ENCODE measurements at places on chromosomes 6 and 20.

DNA sequence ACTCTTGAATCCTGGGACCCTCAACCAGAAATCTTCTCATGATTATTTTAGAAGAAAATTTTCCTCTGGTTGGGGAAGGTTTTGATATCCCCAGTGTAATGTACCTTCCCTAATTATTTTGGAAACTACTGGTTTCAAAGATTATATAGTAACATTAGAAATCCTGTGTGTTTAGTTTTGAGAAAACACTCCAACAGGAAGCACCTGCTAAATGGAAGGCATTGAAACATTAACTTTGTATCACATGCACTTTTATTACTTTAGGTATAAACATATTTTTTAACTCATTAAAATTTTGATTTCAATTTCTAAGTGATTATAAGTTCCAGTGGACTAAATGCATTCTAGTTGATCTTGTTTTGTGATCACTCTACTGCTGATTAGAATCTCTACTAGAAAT lies 109.3 kb downstream of the SESN1 start:
- DNase-seq, result no peak

GRCh38 chr6:79672631-79673111 lies 41.5 kb downstream of the SH3BGRL2 start:
- DNase-seq, result no peak

DNA sequence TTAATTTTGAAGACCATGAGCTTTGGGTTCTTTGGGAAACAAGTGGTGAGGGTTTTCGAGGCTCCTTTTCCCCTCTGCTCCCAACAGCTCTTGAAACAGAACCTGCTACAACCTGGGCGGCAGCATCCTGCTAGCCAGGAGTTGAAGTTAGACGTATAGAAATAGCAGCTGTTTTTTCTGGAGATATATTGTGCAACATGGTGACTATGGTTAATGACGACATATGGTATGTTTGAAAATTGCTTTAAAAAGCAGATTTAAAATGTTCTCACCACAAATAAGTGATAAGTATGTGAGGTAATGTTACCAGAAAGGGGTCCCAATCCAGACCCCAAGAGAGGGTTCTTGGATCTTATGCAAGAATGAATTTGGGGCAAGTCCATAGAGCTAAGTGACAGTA lies 138.9 kb downstream of the PDE7B start:
- DNase-seq, result no peak

DNA sequence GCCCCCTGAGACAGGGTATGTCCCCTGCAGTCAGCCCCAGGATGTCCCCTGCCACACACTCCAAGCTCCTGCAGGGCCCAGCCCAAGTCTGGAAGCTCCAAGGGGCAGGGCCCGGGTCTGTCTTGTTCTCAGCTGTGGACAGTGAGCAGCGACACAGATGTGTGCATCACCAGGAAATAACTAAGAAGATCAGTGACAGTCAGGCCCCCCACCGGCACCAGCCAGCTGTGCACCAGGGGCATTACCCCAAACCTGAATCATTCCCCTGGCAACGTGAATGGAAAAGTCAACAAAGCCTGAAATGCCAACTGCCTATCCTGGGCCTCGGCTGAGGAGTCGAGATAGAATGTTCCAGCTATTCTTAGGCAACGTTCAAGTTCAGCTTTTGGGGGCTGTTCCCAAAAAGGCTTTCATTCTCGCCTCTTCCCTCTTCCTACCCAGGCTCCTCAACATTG lies 105.0 kb downstream of the PREX1 start:
- DNase-seq, result no peak

- DNase-seq, result no peak
Measured at GRCh38 chr6:150761771-150762170, 103.7 kb upstream of the MTHFD1L start.

DNA sequence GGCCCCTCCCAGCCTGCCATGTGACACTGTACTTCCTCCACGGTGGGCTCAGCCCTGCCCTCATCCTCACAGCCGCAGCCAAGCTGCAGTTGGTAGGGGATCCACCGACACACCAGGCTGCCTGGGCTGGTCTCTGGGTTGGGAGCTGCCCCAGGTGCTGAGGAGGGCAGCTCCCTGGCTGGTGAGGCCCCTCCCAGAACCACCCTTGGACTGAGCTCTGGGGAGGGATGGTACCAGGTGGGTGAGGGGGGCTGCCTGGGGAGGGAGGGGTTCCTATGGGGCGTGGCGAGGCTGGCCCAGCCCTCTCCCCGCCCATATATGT lies 185 bp upstream of the TNFRSF6B start:
- no peak for DNase-seq

DNA sequence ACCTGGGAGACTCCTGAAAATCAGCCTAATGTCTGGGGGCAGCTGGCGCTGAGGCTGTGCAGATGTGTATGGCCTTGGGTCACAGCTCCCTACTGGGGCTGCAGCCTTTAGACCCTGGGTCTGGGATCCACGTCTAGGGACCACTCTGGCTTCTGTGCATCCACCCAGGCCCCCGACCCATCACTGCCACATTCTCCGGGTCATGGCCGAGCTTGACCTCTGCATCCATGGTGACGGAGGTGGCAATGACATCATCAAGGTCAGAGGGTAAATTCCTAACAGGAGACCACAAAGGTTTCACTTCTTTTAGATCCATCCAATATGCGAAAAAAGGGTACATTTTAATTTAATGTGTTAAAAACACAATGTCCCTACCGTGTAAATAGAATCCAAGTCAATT lies 14.5 kb upstream of the PCMTD2 start:
- DNase-seq, result no peak

DNA sequence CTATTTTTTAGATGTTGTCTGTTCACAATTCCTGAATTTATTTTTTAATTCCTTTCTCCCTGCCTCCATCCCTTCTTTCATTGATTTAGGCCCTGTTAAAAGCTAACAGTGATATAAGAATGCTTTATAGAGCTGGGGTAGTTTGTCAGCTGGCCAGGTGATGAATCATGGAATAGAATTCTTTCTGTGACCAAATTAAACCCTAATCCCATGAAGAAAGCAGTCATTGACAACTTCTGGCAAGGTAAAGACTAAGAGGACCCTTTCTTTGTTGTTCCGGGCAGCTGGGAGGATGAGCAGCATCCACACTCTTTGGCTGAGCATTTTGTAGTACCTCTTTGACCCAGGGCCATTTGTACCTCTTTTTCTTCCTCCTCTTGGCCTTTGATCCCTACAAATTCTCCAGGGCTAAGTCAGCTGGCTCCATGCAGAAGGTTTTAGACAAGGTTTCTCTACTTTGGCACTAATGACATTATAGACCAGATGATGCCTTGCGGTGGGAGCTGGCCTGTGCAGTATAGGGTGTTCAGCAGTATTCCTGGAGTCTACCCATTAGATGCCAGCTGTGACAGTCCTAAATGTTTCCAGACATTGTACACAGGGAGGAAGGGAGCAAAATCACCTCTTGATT lies 102.9 kb downstream of the SLX4IP start:
- no peak for DNase-seq

- no peak for DNase-seq
Measured at GRCh38 chr6:137102851-137103492, 58.2 kb upstream of the IL20RA start.

DNA sequence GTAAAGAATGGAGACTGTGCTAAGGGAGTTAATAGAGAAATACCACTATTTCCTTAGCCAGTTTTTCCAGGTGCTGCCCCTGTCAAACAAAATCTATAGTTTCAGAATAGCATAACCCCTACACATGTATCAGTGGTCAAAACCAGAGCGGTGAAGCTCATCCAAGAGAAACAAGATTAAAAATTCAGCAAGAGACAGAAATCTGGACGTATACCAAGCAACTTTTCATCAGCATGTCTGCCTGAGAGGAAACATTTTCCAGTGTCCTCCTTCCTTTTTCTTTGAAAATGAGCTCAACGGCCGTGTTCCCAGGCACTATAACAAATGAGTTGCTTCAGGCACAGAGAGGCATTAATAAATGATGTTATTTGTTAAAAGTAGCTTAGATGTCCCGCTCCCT lies 416.5 kb downstream of the BCKDHB start:
- no peak for DNase-seq

- DNase-seq, result no peak
Measured at GRCh38 chr6:29631860-29632731, 887 bp downstream of the GABBR1 start.

DNA sequence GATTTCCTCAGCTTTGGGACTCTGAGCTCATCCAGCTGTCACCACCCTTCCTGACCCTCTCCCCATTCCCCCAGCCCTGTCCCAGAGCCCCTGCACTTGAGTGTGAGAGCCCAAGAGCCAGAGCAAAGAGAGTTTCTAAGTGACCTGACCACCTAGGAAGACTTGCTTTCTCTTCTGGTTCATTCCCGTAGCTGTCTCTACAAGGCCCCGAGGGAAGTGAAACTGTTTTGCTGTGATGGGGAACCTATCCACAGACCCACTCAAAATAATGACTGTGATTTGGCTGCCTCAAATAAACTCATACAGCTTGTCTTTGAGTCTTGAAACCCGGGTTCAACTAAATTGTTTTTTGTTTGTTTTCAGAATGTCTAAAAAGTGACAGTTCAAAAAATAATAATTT lies 74.6 kb upstream of the XRN2 start:
- no peak for DNase-seq

GRCh38 chr20:6614836-6615235 lies 152.7 kb upstream of the BMP2 start:
- DNase-seq, result no peak

DNA sequence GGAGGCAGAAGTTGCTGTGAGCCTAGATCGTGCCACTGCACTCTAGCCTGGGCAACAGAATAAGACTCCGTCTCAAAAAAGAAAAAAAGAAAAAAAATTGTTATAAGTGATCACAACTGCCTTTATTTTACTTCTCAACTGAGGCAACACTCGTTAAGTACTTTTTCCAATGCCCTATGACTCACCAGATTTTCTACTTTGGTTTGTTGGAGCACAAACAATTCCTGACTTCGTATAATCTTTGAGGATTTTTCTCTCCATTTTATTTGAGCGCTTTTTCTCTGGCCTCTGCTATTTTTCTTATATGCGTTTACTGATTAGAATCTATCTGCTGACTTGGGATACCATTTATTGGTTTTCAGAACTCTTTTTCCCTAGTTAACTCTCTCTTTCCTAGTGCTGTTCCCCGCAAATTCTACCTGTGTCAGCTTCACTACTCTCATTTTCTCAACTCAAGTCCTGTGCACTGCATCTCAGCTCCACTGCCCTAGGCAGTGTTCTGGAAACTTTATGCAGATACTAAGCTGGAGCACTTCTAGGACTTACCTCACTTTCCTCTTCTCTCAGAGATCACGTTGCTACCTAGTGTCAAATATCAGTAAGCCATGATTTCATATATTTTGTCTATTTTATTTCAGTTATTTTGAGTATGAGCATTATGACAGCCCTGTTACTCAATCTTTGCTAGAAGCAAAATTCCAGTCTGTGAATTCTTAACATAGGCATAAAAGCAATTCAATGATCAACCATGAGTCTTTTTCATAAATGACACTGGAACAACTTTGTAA lies 1120.1 kb upstream of the CITED2 start:
- no peak for DNase-seq

DNA sequence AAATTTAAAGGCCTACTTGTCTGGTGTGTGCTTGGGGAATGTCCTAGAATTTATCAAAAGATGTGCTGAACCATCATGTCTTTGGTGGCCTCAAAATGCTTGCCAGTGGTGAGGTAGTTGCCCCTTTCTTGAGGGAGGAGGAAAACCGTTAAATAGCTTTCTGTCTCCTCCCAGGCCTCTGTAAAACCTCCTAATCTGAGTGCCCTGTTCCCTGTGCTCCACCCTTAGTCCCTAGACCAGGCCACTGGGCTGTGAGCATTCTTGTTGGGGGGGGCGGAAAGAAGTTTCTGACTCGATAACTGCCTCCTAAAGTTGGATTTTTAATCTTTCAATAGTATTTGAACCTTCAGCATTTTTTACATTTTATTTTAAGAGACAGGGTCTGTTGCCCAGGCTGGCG lies 23.1 kb downstream of the JARID2 start:
- DNase-seq, result no peak

- no peak for DNase-seq
Measured at GRCh38 chr6:21208796-21209186, 384.8 kb upstream of the SOX4 start.

DNA sequence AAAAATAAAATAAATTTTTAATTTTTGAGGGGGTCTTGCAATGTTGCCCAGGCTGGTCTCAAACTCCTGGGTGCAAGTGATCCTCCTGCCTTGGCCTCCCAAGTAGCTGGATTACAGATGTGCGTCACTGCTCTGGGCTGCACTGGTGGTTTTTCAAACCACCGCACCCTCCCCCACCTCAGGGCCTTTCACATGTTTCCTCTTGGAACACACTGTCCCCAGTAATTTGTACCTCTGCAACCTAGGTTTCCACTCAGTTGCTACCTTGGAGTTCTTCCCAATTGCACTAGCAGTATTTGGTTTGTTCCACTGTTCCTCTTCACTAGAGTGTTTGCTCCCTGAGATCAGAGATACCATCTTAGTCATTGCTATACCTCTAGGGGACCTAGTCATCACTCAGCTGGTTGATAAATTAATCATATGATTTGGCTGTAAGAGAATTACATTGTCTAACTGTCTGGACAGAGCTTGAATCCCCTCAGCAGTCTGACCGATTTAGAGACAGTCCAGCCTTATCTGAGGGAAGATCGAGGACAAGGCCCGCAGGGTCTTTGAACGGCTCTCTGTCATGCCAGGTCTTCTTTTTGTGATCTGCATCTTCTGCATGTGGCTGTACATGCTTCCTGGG lies 32.0 kb downstream of the CEP43 start:
- DNase-seq, result no peak
